Stimulated activated CD4-positive, alpha-beta T cell treated with anti-CD3 and anti-CD28 coated beads, Interleukin-4, amount 100 ng/mL, for 48 hours (primary cell): ENCODE measurements at places on chromosomes 7 and 10.

- no peak for DNase-seq
Measured at GRCh38 chr10:89946106-89946505, 244.7 kb downstream of the KIF20B start.

DNA sequence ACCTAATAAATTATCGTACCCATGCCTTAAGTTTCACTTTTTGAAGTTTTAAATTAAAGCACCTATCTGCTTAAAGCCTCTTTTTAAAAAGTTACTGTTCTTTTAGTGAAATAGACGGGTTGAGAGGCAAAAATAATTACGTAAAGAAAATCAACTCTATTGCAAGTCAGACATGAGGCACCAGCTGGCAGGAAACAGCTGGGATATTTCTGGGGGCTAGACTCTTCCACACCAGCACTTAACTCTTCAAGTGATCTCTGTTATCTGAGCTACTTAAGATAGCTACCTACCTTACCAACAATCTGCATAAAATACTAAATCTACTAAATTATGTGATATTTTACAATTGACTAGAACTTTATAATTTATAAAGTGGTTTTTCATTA, 35.8 kb downstream of the GBF1 start:
- no peak for DNase-seq

GRCh38 chr7:7183061-7183837, 905 bp downstream of the C1GALT1 start:
- peak; percentile 40 for DNase-seq

GRCh38 chr7:156442516-156442915, 198.1 kb upstream of the RNF32 start:
- DNase-seq, result no peak

DNA sequence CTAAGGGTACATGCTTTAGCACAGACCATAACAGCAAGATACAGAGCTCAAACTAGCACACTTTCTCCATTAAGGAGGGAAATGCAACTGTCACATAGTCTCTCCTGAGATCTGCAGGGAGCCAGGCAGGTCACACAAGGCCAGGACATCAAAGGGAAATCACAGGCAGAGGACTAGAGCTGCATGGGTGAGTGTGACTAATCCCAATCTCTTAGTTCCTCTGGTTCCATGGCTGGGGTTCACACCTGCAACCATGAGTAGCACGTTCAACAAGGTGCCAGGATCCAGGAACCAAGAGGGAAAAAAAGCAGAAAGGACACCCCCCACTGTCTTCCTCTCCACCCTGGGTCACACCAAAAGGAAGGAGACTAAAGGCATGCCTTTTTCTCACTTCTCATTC, 296.5 kb upstream of the STEAP1 start:
- no peak for DNase-seq

DNA sequence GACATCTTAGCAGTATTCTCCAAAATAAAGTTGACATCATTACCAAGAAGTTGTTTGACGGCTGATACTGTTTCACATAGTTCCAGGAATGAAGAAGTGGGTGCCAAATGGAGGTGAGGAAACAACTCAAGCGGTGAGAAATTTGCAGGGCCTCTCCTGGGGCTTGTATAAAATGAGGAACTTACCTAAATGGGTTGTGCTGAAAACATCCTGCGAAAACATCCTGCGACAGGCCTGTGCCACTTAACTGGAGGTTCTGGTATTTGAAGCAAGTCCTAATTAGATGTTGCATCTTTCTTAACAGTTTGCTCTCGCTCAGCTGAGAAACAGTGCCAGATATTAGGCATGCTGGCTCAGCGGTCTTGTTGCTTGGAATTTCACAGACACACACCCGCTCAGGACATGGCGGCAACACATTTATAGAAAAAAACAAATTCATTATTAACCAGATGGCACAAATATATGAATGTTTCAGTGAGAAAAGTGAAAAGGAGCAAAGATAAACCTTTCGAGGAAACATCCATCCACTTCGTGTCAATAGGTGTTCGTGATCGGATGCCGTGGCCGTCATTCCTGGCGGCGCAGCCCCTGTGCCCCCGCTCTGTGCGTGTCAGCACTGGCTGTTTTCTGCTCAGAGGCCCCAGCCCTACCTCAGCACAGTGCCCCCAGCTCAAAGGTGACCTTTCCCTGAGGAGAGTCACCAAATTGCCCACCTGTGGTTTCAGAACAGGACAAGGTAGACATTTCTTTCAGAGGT, 48.1 kb downstream of the CDC123 start:
- no peak for DNase-seq

GRCh38 chr10:30431435-30431911, 2.5 kb upstream of the MAP3K8 start:
- DNase-seq, result no peak

DNA sequence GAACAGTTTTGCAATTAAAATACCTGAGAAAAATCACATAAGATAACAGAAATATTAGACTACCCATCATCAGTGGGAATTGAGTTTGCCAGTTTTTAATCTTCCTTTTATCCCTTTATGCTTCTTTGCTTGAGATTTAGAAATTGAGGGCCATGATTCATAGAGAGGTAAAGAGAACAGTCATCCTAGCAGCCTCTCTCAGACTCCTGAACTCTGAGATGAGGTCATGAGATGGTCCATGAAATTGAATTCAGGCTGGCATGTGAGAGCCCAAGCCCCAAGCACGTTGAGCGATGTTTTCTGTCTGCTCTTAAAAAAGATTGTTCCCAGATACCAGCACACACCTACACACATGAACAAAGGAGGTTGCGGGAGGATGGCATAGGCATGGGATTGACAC, 91.1 kb downstream of the CREB5 start:
- no peak for DNase-seq

DNA sequence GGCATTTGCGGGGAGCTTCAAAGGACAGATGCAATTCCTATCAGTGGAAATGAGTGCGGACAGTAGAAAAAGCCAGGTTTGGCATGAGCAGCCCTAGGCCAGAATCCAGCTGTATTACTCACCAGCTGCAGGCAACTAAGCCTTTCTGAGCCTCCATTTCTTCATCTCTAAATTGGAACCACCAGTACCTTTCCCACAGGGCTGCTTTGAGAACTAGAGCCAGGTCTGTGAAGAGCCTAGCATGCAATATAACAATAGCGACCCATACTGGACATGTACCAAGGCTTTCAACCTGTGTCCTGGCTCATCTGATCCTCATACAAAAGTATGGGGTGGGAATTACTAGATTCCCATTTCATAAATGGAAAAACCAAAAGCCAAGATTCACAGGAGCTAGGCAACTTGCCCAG, 101.0 kb downstream of the GSAP start:
- DNase-seq, result no peak

- no peak for DNase-seq
Measured at GRCh38 chr7:15228831-15229230, 326.3 kb upstream of the DGKB start.

DNA sequence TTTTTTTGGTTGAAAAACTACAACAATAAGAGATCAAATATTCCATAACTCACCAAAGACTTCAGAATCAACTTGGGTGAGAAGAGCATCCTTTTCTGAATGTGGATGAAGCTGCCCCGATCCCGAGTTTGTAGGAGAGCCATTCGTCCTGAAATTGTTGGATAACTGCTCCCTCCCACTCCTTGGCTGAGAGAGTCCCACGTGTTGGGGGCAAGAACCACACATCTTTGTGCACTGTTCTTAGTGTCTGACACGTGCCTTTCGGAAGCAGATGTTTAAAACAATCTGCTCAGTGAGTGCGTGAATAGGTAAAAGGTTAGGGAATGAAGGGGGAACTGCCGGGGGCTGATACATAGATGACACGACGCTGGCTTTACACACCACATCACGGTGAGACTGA, 575.7 kb downstream of the PTPRN2 start:
- DNase-seq, result no peak

- no peak for DNase-seq
Measured at GRCh38 chr10:113979409-113979808, 64.3 kb upstream of the ADRB1 start.

GRCh38 chr7:49159536-49159935, 235.2 kb downstream of the CDC14C start:
- DNase-seq, result no peak

DNA sequence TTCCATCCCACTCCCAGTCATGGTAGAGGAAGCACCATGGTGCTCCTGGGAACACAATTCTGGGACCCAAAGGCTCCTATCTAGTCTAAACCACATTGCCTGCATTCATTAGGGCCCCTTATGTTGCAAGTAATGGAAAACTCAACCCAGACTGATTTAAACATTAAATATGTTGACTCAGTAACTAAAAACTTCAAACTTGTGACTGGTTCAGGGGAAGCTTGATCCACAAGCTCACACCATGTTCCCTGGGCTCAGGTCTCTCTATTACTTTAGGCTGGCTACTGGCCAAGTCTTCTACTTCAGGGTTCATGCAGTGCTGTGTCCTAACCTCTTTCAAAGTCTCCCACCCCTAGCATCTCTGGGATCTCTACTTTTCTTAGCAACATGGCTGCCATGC, 13.1 kb downstream of the WNT16 start:
- no peak for DNase-seq

DNA sequence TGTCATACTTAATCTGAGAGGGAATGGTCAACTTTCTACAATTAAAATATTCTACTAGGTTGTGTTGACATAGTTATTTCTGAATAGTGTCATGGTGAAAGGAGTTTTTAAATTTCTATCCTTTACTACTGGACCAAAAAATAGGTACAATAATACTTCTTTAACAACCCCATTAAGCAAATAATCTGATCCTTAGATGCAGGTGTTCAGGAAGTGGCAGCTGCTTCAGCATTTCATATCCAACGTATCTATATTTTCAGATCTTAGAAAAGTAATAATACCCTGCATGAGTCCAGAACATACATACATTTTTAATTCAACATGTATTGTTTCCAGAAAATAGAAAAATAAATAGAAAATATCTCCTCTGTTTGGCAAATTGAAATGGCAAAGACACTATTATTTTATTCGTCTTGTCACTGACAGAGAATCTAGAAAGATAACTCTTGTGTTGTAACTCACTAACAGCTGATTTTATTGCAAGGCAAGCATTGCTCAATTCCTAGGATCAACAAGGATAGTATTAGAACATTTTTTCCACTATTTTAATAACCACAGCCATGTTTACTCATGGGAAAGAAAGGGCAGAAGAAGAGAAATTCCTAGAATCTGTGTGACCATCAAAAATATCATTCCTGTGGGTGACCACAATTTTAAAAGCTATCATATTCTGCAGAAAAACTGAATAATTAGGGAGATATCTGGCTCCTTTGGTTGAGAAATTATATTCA, 159.3 kb upstream of the CNTNAP2 start:
- DNase-seq, result no peak

- DNase-seq, result no peak
Measured at GRCh38 chr7:36272211-36272566, 117.5 kb upstream of the ANLN start.

GRCh38 chr7:81769891-81770727, at the start of gene HGF:
Gene HGF, minus strand, starts transcription at chr7:81770047. Its CDS starts 76 bp downstream, at chr7:81769971.
- DNase-seq, result no peak

- DNase-seq, result no peak
Measured at GRCh38 chr7:36752026-36752711, 27.9 kb upstream of the AOAH start.

DNA sequence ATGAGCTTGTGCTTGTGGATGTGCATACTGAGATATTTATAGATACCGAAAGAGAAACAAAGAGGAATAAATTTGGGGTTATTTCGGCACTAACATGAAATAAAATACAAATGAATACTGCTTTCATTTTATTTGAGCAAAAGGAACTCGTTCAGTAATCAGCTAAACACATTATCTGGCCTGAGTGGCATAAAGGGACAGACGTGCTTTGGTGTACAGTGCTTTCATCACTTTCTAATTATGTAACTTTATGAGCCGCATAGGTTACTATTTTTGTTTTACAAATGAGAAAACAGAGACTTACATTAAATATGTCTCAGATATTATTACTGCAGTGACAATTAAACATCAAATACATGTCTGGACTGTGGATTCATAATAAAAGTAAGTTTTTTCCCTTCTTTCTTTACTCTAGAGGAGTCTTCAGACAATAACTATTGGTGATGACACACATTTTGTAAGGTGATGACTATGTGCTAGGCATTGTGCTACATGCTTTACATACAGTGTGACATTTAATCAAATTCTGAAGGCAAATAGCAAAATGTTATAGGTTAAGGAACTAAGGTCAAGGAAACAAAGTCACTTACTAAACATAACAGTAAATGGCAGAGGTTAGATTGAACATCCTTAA, 503.3 kb downstream of the SORCS1 start:
- DNase-seq, result no peak

DNA sequence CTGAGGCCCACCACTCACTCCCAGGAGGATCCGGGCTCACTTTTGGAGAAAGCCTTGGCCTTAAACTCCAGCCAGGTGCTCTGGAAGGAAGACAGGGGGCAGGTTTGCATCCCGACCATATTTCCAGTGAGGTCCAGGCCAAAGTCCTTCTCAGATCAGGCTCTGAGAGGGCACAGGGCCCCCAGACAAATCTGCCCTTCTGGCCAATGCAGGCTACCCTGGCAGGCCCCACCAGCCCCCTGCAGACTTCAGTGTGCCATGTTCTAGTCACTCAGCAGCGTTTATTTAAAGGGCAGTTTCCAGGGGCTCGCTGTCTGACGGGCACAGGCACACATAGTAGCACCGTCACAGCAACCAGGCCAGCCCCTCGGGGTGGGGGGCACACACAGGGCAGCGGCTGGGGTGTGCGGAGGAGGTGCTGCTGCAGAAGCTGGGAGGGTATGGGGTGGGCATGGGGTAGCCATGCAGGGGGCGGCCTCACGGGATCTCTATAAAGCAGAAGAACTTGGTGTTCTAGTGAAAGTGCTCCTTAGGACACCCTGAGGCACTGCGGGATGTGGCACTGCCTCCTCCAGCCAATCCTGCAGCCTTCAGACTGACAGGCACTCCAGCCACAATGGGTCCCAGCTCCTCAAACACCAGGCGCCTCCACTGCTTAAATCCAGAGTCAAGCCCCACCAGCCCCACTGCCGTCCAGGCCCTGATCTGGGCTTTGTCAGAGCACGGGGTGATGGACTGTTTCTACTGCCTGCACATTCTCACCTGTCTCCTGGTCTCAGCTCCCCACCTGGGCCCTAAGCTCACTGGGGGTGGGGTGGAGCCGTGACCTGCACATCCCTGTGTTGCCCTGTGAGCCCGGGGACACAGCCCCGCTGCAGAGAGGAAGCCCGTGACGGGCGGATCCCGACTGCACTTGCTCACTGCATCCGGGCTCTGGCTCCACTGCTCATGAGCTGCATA, 9.6 kb upstream of the PYROXD2 start:
- DNase-seq, result no peak

- no peak for DNase-seq
Measured at GRCh38 chr10:103804871-103805270, 50.5 kb downstream of the SH3PXD2A start.

DNA sequence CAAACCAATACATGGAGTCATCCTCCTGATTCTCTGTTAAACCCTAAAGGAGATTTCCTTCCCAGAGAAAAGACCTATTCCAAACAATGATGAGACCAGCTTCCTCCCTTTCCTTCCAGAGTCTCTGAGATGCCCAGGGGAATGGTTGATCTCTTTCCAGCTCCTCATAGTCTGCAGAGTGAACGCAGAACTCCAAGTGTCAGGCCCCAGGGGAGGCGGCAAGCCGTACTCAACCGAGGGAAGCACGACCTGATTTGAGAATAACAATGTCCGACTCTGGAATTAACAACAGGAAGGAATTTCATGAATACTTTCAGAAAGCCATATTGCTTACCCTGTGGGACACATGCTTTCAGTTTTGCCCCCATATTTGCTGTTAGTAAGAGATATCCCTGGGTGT, 241.7 kb upstream of the GLI3 start:
- DNase-seq, result no peak
